ENCODE measurements at places on chromosomes 11 and 22. TPM values are rescaled to one million over a fixed set of nuclear protein-coding genes. Genes with fewer than 3 reads are reported as not detected.

The YPEL1 gene
- 11.2 TPM for total RNA-seq

The ZPR1 gene
- 37.2 TPM for total RNA-seq

The C11orf42 gene
- total RNA-seq, result 1.1 TPM

The TESMIN gene
- 6.4 TPM for total RNA-seq

The TALDO1 gene
- total RNA-seq, result 62.3 TPM

The BTG4 gene
- not detected for total RNA-seq

The OR2AG1 gene
- total RNA-seq, result 0.92 TPM

The SYT8 gene
- total RNA-seq, result 0.09 TPM

The ST14 gene
- total RNA-seq, result 1.1 TPM

The APBB1 gene
- total RNA-seq, result 106 TPM

The TRIM6 gene
- 2.0 TPM for total RNA-seq

The PDGFD gene
- total RNA-seq, result 0.46 TPM

The ACR gene
- not detected for total RNA-seq

The KDM2A gene
- total RNA-seq, result 83.0 TPM

The PAFAH1B2 gene
- 70.5 TPM for total RNA-seq

The THY1 gene
- total RNA-seq, result 19.8 TPM

The ZNF214 gene
- 10.4 TPM for total RNA-seq

The LRRC56 gene
- total RNA-seq, result 1.1 TPM

The NFAM1 gene
- 1.0 TPM for total RNA-seq

The SLC43A3 gene
- total RNA-seq, result 1.00 TPM

The OR8G1 gene
- not detected for total RNA-seq

The HORMAD2 gene
- not detected for total RNA-seq

The SCGB2A2 gene
- not detected for total RNA-seq

The ADAMTS8 gene
- 0.05 TPM for total RNA-seq

The BDNF gene
- 2.4 TPM for total RNA-seq

All from motor neuron (in vitro differentiated cells).